ENCODE measurements at places on chromosomes 7 and 10.

DNA sequence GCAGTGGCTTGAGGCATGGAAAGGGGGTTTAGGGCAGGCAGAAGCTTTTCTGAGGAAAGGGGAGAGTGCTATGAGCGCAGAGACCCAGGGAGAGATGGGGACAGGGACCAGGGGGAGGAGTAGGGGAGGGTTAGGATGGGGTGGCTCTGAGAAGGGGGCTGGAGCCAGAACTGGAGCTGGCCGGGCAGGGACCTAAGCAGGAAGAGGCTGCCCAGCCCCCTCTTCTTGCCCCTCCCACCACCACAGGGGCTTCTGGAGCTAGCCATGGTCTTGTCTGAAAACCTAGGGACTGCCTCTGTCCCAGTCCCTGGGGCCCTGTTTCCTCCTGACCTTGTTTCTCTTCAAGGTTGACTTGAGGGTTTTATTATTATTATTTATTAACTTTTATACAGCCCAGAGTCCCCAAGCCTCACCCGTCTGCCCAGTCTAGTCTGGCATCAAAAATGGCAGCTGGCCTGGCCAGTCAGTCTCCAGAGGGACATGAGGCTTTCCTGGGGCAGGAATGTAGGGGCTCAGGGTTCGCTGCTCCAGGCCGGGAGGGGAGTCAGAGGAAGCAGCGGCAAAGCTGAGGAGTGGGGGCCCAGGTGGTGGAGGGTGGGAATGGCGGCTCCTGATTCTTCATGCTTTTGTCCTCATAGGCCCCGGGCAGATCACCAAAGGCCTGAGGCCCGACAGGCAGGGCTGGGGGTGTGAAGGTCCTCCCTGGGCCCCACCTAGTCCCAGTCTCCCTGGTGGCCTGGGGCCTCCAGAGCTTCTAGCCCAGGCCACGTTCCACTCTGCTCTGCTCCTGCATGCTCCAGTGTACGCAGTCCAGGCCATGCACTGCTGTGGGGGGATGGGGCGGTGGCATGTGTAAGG lies 5.7 kb downstream of the TRIM8 start:
- DNase-seq, result no peak

DNA sequence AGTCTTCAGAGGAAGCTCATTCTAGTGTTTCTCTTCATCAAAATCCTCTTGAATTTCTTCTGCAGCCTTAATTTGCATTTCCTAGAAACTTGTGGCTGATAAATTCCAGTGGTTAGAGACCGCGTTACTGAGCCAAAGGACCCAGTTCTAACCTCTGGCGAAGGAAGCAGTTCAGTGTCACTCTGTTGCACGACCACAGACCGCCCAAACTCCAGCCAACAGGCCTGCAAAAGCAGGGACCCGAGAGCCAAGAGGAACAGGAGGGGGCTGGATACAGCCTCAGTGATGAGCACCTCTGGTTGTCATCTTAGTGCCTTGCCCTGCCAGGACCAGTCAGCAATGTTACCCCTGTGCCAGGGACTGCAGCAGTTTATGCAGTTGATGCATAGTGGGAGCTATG lies 70.0 kb downstream of the AFAP1L2 start:
- DNase-seq, result no peak

GRCh38 chr10:6840766-6841165 lies 260.7 kb upstream of the PRKCQ start:
- DNase-seq, result no peak

DNA sequence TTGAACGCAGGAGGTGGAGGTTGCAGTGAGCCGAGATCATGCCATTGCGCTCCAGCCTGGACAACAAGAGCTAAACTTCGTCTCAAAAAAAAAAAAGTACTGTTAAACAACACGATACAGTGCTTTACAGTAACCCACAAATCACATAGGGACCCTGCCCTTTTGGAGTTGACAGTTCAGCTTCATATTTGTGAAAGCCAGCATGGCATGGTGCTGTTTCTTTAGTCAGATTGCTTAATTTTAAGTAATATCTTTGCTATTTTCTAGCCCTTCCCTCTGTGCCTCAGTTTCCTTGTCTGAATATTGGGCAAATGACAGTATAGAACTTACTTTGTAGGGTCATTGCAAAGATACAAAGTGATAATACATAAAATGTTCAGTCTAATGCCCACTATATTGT lies 4.9 kb downstream of the CDC123 start:
- DNase-seq, result no peak

GRCh38 chr7:29435167-29435566 lies 128.5 kb upstream of the PRR15 start:
- no peak for DNase-seq

- peak; percentile 68 for DNase-seq
Measured at GRCh38 chr7:95470452-95470851, 15.3 kb upstream of the ASB4 start.

GRCh38 chr7:5334671-5335070 lies 51.9 kb downstream of the SLC29A4 start:
- DNase-seq, result no peak

DNA sequence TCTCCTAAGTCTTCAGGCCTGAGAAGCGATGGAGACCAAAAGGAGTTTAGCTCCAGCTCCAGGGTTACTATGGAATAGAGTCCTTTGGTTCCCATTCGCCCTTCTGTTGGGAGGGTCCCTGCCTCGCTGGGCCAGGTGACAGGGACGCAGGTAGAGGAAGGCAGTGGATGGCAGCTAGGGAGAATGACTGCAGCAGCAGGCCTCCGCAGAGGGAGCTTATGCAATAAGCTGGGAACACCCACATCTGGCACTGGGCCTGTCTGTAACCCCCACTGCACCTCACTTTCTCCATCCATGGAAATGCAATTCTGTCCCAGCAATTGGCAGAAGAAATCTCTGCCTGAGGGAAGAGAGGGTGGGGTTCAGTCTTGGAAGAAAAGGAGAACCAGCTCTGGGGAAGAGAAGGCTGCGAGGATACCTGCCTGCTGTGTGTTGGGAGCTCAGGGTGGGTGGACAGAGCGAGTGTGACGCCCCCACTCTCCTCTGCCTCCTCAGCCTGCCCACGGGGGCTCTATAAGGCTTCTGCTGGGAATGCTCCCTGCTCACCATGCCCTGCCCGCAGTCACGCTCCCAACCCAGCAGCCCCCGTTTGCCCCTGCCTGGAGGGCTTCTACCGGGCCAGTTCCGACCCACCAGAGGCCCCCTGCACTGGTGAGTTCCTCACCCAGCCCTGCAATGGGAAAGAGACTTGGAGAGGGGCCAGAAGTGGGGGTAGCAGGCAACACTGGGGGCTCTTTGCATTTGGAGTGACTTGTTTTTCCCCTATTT lies 10.3 kb downstream of the EPHB6 start:
- no peak for DNase-seq

GRCh38 chr10:60916025-60916424 lies 28.0 kb downstream of the RHOBTB1 start:
- DNase-seq, result no peak

DNA sequence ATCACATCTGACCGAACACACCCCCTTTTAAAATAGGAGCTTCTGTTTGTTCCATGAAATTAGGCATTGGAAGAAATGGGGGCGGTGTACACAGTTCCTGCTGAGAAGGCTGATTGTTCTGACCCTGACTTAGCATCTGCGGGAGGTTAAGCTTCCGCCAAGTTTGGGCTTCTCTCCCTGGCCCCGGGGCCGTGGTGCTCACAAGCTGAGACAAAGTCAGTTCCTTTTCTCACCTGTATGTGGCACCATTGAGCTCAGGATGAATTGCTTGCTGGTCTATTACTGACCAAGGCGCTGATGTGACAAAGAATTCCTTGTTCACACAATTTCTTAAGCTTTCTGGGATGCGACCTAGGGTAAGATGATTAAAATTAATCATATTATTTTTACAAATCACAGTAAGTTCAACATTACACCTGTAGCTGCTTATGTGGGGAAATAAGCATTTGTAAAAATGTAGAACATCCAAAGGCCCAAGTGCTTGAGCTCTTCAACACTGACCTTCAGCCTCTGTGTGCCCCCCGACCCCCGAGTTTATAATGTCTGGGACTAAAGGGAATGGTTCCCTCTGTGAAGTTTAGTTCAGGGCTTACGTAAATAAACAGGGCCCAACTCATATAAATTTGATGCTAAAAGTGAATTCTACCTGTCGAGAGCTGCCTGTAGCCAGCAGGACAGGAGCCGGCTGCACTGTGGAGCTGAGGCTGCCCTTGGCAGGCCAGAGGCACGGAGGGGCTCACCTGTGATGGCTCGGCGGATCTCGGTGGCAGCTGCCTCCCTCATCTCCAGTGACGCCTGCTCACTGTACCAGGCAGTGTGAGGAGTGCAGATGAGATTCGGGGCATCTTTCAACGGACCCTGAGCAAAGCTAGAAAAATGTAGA lies 50.8 kb downstream of the ZRANB1 start:
- DNase-seq, result peak; percentile 39

- no peak for DNase-seq
Measured at GRCh38 chr7:40288827-40289226, 154.0 kb downstream of the SUGCT start.

DNA sequence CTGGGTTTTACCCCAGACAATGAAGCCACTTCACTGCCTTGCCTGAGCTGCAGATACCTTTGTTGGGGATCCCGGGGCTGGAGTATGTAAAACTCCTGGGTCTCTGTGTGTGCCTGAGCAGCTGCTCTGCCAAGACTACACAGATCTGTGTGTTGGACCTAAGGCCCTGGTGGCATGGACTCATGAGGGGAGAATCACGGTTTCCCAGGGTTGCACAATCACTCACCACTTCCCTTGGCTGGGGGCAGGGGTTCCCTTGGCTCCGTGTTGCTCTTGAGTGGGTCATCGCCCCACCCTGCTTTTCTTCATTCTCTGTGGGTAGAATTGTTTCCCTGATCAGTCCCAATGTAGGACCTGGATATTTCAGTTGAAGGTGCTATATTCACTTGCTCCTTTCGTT lies 13.9 kb upstream of the TBATA start:
- no peak for DNase-seq

- no peak for DNase-seq
Measured at GRCh38 chr7:128104108-128104742, 73.0 kb upstream of the LRRC4 start.

GRCh38 chr10:131155876-131156230 lies 155.7 kb downstream of the TCERG1L start:
- no peak for DNase-seq

- no peak for DNase-seq
Measured at GRCh38 chr7:154864523-154864891, 138.4 kb downstream of the PAXIP1 start.

DNA sequence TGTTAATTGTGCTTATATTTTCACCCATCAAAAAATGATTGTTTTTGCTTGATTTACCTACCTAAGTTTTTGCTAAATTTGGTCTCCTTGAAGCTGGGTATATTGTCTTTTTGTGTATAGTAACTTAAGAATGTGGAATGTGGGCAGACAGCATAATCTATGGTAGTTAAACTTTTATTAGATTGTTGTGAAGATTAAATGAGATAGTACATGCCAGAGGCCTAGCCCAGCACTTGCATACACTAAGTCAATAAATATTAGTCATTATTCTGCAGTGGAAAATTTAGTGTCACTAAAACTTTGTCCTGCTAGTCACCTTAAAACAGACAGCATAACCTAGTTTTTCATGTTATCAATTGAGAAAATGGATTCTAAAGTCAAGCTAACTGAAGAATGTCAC lies 19.3 kb upstream of the RPA3 start:
- DNase-seq, result no peak

DNA sequence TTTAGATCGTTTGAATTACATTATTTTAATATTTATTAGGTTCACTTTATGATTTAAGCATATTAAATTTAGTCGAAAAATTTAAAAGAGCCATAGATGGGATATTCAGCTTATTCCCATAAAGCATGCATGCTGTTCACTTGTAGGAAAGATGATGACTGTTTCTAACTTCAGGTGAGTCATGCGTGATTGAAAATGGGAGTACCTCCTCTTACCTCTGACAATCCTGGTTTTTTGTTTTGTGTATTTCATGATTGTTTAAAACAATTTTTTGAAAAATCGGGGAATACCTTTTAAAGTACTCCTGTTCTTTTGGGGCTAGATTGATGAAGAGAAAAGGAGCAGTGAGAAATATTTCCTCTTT lies 1.4 kb downstream of the TNKS2 start:
- peak; percentile 28 for DNase-seq

DNA sequence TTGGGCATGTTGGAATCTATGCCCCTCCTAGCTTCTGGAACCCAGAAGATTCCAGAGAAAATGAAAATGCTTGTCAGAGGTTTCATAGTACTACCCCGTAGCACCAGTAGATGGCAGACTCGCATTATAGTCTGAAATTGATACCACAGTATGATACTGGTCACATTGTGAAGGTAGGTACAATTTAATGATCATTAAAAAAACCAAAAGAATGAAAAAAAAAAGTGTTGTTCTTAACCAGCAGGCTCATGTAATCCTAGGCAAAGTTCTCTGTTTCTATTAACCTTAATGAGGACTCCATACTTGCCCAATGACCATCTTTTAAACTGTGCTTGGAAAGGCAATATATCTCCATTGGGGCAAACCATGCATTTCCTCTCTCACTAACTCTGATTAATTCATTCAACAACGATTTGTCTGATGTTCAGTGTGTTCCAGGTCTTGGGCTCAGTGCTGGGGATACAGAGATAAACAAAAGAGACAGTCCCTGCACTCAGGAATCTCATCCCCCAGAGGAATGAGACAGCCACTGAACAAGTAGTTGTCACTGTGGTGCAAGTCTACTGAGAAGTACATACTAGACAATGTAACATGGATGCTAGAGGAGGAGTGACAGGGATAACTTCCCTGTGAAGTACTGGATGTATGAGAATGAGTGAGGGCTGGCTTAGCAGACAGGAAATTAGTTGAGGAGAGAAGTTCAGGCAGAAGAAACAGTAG lies 223.5 kb upstream of the PHYHIPL start:
- peak; percentile 40 for DNase-seq

Measured in RCC 7860 (cell line).